ENCODE measurements at places on chromosomes 1 and 21.
A peak's percentile ranks its signal among the peaks of the same experiment; 100 is the strongest.

- H3K36me3 ChIP-seq: no peaks in the 10 kb centered on the region
- DNase-seq: peak; percentile 48
- peaks cover 53% of the 10 kb centered on the region for H3K4me1 ChIP-seq
- no peaks in the 10 kb centered on the region for H3K27me3 ChIP-seq
These were observed 12.1 kb upstream of the NES start for GRCh38 chr1:156689035-156689952.

DNA sequence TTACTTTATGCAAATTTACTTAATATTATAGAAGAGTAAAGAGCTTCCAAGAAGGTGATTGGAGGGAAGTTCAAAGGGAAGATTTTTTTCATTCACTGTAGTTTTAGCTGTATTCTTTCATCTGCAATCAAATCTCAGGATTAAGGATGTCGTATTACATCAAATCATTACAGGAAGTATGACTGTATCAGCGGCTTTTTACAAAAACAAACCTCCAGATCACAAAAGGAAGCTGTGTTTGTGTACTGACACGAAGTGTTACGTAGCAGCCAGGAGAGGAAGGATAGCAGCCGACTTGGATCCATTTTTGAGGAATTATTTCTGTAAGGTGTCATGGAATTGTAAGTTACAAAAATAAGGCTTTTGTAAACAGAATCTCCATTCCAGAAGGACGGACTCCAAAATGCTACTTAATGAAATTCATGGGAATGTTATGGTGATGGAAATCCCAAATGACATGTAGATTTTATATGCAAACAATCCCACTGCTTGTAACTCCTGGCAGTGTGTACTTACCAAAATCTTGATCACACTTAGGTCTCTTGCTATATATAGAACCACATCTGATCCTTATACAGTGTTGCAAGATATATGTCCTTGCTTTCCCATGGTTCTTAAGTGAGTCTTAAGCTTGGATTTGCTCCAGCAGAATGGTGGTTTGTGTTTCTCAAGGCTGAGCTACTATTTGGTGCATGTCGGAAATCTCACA lies 49.8 kb downstream of the KCNJ15 start:
- no peaks in the 10 kb centered on the region for H3K27me3 ChIP-seq
- no peak for DNase-seq
- peaks cover 11% of the 10 kb centered on the region for H3K4me1 ChIP-seq
- H3K36me3 ChIP-seq: no peaks in the 10 kb centered on the region
- no peak overlapping the region for H3K4me3 ChIP-seq

DNA sequence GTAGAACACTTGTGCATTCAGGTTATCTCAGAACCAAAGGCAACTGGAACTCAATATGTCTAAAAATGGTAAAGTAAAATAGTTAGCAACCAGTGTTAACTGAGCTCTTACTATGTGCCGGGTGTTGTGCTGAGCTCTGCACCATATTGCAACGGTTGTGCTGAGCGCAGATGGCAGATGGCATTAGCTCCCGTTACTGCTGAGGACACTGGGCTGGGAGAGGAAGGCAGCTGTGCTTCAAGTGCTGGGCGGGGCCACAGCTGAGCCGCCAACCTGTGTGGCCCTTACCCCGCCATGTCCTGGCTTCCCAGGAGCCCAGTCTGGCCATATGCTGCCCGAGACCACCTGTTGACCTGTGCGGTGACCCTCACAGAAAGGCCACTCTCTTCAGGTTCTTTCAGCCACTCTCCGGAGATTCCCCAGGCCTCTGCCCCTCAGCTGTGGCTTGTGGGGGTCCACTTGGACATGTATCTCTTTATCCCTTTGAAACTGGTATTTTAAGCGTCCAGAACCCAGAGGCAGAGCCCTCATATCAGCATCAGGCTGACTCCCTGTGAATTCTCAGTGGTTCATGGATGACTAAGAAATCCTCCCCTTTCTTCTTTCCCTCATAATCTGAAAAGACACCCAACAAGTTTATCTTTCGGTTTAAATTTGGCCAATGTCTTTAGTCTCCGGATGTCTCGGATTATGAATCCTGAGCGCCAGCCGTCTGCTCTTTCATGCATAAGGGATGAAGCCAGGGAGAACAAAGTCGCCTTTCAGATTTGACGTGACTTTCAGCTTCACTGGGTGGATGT lies 26.4 kb downstream of the LDLRAP1 start:
- no peak overlapping the region for H3K4me3 ChIP-seq
- peaks cover 8% of the 10 kb centered on the region for H3K36me3 ChIP-seq
- H3K27me3 ChIP-seq: no peaks in the 10 kb centered on the region
- DNase-seq: no peak
- no peak overlapping the region for H3K27ac ChIP-seq

DNA sequence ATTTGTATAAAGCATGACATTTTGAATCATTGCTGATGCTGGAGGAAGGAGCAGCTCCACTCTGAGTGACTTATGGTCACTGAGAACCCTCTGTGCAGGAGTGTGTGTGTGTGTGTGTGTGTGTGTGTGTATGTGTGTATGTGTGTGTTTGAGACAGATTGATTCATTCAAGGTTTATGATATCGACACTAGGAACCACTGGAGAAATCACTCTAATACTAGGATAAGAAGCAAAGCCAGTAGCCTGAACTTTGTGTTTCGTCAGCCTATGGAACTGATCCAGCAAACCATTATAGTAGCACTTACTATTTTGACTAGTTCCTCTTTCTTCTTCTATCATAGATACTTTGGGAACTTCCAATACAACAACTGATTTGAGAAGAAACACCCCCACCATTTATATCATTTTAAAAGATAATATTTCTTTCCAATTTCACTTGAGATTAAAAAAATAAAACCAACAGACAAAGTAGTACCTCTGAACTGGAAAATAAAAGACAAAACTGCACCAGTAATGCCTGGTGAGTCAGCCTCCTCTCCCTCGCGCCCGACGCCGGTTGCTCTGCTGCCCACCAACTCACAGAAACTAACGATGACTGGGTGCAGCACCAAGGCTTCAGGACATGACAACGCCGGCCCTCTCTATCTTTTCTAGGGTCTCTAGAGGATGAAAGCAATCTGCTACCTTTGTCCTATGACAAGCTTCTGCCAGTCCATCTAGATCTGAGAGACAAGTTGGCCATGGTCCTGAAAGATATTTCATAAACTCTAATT lies 20.9 kb downstream of the SLAMF1 start:
- no peaks in the 10 kb centered on the region for H3K36me3 ChIP-seq
- no peak overlapping the region for H3K4me3 ChIP-seq
- H3K27ac ChIP-seq: no peak overlapping the region
- H3K27me3 ChIP-seq: peaks cover 10% of the 10 kb centered on the region
- no peaks in the 10 kb centered on the region for H3K4me1 ChIP-seq
- DNase-seq: no peak

- peak overlapping the region; percentile 98 for H3K27ac ChIP-seq
- peak; percentile 67 for DNase-seq
- H3K27me3 ChIP-seq: no peaks in the 10 kb centered on the region
These were observed 60.0 kb upstream of the ATP5PO start for GRCh38 chr21:33975548-33976081.

DNA sequence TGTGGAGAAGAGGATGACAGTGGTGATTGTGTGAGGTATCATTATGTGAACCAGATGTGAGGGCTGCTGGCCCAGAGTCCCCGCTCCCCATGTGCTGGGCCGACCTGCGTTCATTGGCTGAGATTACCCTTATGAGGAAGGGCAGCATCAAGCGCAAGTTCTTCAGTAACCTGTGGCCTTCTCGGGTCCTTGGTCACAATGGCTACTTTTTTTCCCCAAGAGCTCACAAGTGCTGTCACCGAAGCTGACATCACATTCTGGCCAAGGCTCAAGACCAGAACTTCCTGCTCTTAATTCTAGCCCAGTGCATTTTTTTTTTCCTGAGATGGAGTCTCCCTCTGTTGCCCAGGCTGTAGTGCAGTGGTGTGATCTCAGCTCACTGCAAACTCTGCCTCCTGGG lies 262.9 kb downstream of the RHOU start:
- H3K36me3 ChIP-seq: no peaks in the 10 kb centered on the region
- no peak overlapping the region for H3K27ac ChIP-seq
- no peaks in the 10 kb centered on the region for H3K27me3 ChIP-seq

DNA sequence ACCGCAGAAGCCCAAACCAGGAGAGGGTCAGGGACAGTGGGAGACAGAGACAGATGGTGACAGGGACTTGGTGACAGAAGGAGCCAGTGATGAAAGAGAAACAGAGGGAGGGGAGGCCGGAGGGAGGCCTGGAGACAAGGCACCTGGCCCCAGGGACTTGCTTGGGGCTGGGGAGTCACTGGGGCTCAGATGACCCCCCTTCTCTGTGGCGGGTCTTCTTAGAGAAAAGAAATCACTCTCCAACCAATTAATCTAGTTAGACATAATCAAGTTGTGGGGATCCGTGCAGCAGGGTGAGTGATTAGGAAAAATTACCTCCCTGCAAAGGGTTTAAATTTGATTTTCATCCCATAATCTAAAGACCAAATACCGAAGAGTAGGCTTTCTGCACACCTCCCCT lies 519.8 kb downstream of the PTPRU start:
- DNase-seq: no peak
- H3K4me3 ChIP-seq: no peak overlapping the region
- H3K4me1 ChIP-seq: no peaks in the 10 kb centered on the region

Data from keratinocyte (primary cell).